ENCODE measurements at places on chromosomes 12 and 14.

DNA sequence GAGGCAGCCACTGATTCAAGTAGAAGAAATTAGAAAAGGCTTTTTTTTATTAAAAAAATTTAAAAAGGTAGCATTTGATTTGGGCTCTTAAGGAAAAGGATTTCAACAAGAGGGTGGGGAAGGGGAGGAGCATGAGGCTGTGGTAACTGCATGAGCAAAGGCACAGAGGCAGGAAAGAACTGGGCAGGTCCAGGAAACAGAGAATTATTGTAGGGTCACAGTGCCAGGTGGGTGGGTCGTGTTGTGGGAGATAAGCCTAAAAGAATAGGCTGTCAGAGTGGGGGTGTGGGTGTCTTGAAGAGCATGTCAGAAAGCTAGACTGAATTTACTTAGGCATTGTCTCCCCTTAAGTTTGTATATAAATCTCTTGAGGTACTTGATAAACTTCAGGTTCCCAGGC is 7.8 kb downstream of the LIMA1 start:
- no peak for DNase-seq

GRCh38 chr14:37083599-37083998 is 88.8 kb downstream of the SLC25A21 start:
- no peak for DNase-seq

DNA sequence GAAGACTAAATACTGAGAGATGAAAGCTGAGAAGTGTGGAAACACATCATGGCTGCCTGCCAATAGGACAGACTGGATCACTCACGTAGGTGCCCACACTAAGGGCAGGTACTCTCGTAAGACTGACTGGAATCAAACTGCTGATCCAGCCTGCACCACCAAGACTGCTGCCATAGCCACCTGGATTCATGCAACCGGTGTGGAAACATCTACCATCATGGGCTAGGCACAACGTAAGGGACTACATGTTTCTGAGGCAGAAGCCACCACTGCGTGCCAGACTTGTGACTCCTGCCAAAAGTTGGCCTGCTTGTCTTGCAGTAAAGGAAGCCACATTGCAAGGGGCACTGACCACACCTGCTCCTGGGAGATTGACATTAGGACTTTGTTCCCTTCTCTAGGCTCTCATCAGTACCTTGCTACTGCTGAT is 3.8 kb downstream of the POMT2 start:
- DNase-seq = peak; percentile 56

- no peak for DNase-seq
Observed at GRCh38 chr12:65125247-65125646, 4.1 kb upstream of the WIF1 start.

DNA sequence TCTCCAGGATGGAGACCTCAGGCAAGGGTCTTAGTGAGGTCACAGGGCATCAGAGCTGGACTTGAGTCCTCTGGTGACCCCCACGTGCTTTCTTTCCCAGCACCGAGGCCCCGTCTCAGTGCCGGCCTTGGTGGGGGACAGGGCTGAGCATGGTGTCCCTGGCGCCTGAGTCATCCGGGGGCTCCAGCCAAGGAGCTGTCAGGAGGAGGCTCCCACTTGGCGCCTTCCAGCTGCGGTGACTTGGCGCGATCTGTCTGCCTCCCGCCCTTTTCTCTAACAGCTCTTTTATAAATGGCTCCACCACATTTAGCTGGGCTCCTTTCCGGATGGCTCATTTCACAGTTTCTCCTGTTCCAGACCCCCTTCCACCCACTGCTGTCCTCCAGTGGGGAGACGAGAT is 60.4 kb downstream of the PRMT8 start:
- no peak for DNase-seq

Measured in trophoblast cell (in vitro differentiated cells and primary cell).